ENCODE measurements at places on chromosomes 1 and 21.
A peak's percentile ranks its signal among the peaks of the same experiment; 100 is the strongest.

- DNase-seq = no peak
These were observed 12.5 kb downstream of the C1orf21 start for GRCh38 chr1:184399192-184399847.

DNA sequence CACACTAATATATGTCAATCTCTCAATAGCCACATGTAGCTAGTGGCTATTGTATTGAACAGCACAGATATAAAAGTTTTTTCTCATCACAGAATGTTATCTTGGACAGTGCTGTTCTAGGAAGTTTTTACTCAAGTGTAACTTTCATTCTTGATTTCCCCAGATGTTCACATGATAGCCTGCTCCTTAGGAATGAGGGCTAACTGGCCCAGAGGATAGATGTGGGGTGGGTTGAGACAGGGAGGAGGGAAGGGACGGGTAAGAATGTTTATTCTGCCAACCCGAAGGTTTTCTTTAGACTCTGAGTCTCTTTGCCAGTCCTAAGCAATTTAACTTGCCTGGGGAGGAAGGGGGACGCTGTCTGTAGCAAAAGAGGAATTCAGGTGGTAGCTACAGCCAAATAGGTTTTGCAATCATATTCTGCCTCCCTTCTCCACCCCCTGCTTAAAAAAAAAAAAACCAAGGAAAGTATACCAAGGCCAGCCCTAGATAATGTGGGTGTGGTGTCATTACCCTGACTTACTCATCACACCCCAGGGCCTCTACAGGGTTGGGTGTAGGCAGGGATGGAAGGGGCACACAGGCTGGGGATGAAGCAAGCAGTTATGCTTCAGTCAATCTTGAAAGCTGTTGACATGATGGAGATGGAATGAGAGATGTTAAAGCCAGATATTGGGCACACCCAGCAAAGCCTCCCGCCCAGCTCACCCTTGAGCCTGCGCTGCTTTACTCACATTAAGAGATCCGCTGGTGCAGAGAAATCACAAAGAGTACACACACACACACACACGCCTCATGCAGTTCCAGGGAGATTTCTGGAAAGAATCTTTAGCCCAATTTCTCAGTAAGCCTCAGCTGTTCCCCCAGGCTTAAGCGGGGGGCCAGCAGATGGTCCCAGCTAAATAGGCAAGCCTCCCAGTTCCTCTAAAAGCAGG, 59.9 kb downstream of the PLXNA2 start:
- DNase-seq = no peak

DNA sequence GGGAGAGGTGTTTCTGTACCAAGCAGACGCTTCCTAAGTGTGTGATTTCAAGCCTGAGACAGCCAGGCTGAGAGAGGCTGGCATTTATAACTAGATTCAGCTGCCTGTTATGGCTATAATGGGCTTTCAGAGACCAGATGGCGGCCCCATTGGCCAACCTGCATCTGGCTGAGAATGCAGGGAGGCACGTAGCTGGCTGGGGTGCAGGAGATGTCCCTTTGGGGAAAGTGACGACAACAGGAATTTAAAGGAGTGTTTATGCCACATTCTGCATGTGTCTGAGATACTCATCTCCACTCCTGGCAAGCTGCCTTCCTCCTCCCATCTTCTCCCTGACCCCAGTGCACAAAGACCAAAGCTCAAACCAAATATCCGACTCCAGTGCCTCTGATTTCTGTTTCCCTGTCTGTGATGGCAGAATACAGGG, 21.3 kb upstream of the CCDC190 start:
- no peak for DNase-seq

DNA sequence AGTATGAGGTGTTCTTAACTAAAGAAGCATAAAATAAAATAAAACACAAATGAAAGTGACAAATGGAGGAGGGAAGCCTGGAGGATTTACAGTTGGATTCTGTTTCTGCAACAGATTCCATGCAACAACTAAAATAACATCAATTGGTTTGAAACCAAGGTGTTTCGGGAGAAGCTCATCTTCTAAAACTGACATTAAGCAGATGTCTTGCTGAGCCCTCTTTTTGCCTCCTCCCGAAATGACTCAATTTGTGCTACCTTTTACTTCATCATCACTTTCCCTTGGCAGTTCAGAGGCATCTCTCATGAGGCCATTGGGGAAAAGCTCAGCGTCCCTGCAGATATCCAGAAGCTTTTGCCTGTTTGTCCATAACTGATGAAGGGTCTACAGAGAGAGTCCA, 121.6 kb upstream of the ADAR start:
- no peak for DNase-seq

DNA sequence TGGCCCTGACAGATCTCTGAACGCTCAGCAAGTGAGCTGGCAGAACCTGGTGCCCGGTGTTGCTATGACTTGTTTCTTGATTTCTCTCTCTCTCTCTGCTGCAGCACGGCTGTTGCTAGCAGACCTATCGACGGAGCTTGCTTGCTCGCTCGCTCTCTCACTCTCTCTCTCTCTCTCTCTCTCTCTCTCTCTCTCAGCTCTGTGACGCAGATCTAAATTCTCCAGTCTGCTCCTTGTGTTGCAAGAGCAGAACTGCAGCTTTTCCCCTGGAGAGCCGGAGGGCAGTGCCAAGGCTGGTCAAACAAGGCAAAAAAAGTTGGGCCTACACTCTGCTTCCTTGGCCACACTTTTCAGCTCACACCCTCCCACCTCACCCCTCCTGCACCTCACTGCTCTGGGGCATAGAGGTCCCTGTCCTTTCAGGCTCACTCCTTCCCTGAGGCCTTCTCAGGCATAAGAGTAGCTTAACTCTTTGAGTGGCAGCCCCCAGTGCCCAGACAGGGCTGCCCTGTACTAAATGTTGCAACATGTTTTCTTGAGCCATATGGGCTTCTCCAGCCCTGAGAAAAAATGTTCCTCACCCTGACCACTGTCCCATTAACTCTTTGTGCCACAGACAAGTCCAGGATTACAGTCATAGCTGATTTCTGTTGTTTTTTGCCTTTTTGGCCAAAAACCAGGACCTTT, 72.2 kb downstream of the CD46 start:
- DNase-seq = peak; percentile 38

DNA sequence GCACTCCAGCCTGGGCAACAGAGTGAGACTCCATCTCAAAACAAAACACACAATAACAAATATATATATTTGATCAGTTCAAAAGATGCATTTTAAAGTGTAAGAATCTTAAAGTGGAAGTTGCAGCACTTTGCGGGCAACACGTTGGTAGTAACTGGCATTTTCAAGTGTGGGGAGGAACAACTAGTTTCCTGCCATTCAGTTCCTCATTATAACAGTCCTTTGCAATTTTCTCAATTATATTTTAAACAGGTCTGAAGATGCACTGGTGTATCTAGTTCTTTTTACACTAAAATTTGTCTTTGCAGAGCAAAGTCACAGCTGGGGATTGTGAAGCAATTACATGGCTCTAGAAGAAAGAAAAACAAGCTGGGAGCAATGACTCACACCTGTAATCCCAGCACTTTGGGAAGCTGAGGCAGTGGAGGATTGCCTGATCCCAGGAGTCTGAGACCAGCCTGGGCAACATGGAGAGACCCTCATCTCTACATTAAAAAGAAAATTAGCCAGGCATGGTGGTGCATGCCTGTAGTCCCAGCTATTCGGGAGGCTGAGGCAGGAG, 25.3 kb downstream of the RRAGC start:
- no peak for DNase-seq

DNA sequence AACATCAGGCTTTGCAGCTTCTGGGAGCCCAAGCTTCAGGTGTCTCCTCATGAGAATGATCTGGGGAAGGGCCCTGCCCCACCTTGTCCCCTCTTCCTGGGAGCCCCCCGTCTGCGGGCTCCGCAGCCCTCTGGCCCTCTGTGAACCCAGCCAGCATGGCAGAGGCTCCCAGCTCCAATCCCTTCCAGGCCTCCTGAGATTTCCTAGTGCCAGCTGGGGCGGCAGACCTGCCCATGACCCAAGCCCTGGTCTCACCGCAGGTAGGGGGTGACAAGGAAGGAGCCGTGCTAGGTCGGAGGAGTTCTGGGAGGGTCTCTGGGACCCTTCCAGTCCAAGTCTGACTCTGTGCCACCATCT, 7.7 kb downstream of the PLEKHG5 start:
- DNase-seq = no peak
